ENCODE measurements at places on chromosomes 3 and 15.
A peak's percentile ranks its signal among the peaks of the same experiment; 100 is the strongest.

GRCh38 chr15:43538091-43538490 is 20.7 kb downstream of the MAP1A start:
- no peaks in the 10 kb centered on the region for H3K36me3 ChIP-seq
- H3K27me3 ChIP-seq = no peaks in the 10 kb centered on the region
- no peak overlapping the region for H3K4me3 ChIP-seq
- DNase-seq = no peak
- no peaks in the 10 kb centered on the region for H3K4me1 ChIP-seq

DNA sequence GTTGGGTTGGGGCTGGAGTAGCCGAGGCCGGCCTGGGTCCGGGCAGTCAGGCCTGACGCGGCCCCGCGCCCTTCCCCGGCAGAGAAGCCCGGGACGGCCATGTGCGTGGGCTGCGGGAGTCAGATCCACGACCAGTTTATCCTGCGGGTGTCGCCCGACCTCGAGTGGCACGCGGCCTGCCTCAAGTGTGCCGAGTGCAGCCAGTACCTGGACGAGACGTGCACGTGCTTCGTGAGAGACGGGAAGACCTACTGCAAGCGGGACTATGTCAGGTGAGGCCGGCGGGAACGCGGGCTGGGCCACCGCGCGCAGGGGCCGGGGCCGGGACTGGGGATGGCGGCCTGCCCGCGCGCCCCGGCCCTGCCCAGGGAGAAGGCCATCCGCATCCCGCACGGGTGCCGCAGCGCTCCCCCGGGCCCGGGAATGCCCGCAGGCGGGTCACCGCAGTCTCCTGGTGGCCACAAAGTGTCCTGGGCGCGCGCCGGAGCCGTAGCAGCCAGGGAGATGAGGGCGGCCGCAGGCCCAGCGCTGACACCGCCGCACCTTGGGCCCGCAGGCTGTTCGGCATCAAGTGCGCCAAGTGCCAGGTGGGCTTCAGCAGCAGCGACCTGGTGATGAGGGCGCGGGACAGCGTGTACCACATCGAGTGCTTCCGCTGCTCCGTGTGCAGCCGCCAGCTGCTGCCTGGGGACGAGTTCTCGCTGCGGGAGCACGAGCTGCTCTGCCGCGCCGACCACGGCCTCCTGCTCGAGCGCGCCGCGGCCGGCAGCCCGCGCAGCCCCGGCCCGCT is 1.3 kb downstream of the ISL2 start:
- no peaks in the 10 kb centered on the region for H3K4me1 ChIP-seq
- no peak overlapping the region for H3K27ac ChIP-seq
- H3K4me3 ChIP-seq = peak overlapping the region; percentile 51
- peaks cover 90% of the 10 kb centered on the region for H3K27me3 ChIP-seq
- DNase-seq = peak; percentile 78

DNA sequence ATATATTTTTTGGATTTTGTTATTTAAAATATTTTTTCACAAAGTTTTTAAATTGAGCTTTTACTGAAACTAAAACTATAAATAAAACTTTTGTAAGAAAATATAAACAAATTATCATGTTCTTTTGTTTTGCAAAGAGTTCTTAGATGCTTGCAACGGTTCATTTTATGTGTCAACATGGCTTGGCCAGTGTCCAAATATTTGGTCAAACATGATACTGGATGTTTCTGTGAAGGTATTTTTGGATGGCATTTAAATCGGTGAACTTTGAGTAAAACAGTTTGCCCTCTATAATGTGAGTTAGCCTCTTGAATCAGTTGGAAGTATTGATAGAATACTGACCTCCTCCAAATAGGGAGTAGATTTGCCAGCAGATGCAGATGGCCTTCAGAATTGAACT is 612.6 kb upstream of the NECTIN3 start:
- no peak for DNase-seq
- H3K4me1 ChIP-seq = no peaks in the 10 kb centered on the region
- H3K27me3 ChIP-seq = no peaks in the 10 kb centered on the region

DNA sequence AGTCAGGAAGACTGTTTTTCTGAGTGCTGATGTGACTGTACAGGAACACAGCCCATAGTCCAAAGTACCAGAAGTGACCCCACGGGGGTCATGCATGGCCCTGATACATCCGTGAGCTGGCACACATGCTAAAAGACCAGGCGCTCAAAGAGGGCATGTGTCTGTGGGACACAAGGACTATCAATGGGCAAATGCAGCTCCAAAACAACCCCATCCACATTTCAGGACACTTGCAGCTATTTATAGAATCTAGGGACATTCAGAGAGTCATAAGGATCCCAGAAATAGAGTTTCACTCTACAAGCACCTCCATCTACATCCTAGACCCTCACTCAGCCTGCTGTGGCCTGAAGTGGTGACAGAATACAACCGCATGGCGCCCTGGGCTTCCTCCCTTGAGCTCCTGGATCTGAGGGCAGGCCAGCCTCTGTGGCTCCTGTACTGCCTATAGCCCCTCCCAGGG is 17.0 kb downstream of the SLC25A20 start:
- no peak overlapping the region for H3K4me3 ChIP-seq
- no peak overlapping the region for H3K27ac ChIP-seq
- no peaks in the 10 kb centered on the region for H3K36me3 ChIP-seq
- DNase-seq = no peak
- no peaks in the 10 kb centered on the region for H3K4me1 ChIP-seq

DNA sequence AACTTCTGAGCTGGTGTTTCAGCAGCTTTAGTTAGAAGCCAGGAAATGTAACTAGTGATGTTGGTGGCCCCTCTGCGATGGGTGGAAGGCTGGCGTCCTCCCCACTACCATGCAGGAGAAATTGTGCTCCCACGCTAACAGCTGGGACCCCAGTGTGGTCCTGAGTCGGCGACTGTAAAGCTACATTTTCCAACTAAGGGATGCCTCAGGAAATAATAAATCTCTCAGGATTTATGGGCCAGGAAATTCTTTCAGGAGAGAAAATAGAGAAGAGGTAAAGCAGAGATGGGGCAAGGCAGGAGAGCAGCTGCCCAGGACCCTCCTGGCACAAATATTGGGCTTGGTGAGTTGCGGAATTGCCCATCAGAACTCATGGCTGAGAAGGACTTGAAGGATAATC is 186.9 kb downstream of the OPA1 start:
- peaks cover 15% of the 10 kb centered on the region for H3K4me1 ChIP-seq
- no peak overlapping the region for H3K27ac ChIP-seq
- no peak for DNase-seq
- H3K36me3 ChIP-seq = no peaks in the 10 kb centered on the region
- no peak overlapping the region for H3K4me3 ChIP-seq

GRCh38 chr15:27912283-27912682 is 186.8 kb downstream of the OCA2 start:
- no peaks in the 10 kb centered on the region for H3K36me3 ChIP-seq
- H3K27me3 ChIP-seq = no peaks in the 10 kb centered on the region
- no peaks in the 10 kb centered on the region for H3K4me1 ChIP-seq
- no peak overlapping the region for H3K27ac ChIP-seq
- H3K4me3 ChIP-seq = no peak overlapping the region
- no peak for DNase-seq

DNA sequence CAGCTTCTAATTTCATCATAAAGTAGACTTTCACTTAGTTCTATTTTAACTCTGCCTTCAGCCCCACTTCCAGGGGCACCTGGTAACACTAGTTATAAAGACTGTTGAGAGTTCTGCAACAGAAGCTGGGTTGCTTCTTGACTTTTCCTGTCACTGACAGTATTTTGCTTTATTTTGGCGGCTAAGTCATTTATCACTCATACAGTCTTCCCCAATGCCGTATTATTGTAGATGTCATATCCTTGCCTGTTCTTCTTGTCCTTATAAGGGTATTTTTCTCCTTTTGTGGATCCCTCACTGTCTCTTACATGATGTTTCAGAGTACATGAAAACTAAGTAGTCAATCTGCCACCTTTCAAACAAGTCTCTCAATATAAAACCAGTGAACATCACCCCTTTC is 369.0 kb upstream of the PPP2R3A start:
- DNase-seq = no peak
- no peaks in the 10 kb centered on the region for H3K27me3 ChIP-seq
- H3K4me1 ChIP-seq = no peaks in the 10 kb centered on the region
- no peak overlapping the region for H3K27ac ChIP-seq
- H3K36me3 ChIP-seq = no peaks in the 10 kb centered on the region

DNA sequence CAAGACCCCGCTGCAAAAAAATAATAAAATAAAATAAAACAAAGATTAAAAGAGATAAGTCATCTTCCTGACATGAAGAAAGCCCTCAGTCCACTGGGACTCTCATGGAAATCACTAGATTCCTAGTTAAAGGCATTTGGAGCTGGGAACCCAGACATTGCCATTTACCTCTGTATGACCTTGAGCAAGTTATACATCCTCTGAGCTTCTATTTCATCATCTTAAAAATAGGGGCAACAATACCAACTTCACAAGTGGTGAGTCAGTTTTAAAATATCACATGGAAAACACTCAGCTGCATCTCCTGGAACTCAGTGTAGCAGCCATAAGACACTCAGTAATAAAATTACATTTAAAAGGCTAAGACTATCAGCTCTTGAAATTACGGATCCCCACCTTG is 334.8 kb downstream of the ERC2 start:
- no peak for DNase-seq
- no peak overlapping the region for H3K4me3 ChIP-seq
- no peaks in the 10 kb centered on the region for H3K27me3 ChIP-seq
- no peak overlapping the region for H3K27ac ChIP-seq
- no peaks in the 10 kb centered on the region for H3K4me1 ChIP-seq
- H3K36me3 ChIP-seq = no peaks in the 10 kb centered on the region

DNA sequence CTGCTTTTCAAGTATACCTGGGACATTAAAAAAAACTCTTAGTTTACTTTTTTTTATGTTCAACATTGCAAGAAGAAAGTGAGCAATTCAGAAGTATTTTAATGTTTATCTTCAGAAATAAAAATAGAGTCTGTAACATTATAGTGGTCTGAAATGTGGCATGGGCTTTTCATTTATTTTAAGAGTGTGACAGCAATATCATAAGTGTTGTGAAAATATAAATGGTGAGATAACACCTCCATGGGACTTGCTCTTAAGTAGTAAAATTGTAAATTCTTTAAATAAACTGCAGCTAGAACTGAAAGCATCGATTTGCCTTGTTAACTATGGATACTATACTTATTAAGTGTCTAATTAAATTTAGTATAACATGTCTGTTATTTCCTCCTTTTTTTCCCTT is 48.8 kb upstream of the ZCWPW2 start:
- H3K4me3 ChIP-seq = no peak overlapping the region
- H3K4me1 ChIP-seq = no peaks in the 10 kb centered on the region
- H3K27me3 ChIP-seq = no peaks in the 10 kb centered on the region
- no peak for DNase-seq
- H3K36me3 ChIP-seq = no peaks in the 10 kb centered on the region

DNA sequence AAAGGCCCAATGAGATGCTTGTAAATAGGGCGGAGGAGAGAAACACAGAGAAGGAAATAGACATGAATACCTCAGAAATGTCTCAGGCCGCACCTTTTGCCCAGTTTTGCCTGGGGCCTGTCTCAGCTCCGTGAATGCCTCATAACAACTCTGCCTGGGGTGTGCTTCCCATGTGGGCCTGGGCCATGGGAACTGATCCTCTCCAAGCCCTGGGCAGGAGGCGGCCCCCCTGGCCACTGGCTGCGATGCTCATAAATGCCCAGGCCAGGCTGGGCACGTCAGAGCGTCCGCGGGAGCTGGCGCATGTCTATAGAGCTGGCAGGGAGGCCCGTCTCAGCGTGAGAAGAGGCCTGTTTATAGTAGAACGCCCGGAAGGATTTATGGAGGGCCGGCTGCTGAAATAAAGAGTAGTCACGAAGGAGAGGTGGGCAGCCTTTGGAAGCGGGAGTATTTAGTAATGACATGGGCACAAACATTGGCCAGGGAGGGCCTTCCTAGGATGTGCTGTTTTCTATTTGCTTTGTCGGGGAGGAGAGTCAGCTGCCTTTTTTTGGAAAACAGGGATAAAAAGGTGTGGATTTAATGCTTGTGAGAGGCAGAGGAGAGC is 85.9 kb upstream of the IGF1R start:
- H3K27ac ChIP-seq = no peak overlapping the region
- peaks cover 2% of the 10 kb centered on the region for H3K4me1 ChIP-seq
- DNase-seq = no peak
- H3K4me3 ChIP-seq = no peak overlapping the region
- H3K27me3 ChIP-seq = no peaks in the 10 kb centered on the region
- H3K36me3 ChIP-seq = no peaks in the 10 kb centered on the region

DNA sequence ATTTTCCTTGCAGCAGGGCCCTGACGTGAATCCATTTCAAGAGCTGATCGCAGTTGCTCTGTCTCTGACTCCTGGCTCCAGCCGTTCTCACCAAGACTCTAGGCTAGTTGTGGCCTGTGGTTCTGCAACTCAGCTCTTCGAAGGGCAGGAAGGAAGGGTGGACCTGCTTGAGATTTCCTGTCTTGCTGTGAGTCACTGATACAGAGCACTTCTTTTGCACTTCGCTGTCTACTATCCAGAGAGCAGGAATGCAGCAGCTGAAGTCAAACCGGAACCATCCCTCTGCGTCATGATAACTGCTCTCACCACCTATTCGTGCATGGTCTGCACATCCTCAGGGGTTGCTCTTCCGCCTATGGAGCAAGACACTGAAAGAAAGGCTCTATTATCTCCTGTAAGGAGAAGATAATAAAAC is 59.7 kb downstream of the RAP2B start:
- DNase-seq = no peak
- no peak overlapping the region for H3K27ac ChIP-seq
- no peak overlapping the region for H3K4me3 ChIP-seq
- H3K27me3 ChIP-seq = no peaks in the 10 kb centered on the region
- H3K36me3 ChIP-seq = no peaks in the 10 kb centered on the region
- no peaks in the 10 kb centered on the region for H3K4me1 ChIP-seq

DNA sequence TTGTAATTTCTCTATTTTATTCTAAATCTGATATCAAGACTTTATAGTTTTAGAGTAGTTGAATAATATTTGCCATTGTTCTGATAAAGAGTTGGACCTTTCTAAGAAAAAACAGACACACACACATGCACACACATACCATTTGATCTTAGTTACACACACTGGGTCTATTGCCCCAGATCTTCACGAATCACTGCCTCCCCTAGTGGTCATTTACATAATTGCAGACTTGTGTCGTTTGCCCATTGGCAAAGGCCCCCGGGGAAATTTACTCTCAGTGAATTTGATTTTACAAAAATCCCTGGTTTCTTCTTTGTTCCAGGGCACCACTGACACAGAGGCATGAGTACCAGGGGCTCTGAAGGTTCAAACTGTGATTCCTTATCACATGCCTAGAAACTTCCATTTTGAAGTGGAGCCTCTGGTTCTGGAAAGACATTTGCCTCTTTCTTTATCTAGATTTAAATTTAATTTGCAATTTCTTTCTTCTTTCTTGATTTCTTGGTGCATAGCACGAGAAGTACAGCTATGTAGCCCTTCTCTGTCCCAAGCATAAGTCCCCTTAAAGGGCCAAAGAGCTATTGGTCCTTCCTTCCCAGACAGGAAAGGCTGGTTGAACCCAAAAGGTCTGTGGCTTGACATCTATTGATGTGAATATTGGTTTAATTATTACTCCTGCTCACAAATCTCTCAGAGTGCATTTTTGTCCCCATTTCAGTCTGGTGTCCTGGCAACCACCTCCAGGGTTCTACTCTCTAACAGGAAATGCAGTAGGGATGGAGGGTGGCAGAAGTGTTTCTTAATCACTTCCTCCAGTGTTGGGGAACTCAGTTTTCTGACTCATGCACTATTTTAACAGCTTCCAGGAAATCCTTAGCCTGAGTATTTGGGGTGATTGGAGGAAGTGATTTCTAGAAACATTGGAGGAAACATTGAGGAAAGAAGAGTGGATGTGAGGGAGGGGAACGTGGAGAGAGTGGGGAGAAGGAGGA is 32.4 kb upstream of the SLC6A11 start:
- H3K36me3 ChIP-seq = no peaks in the 10 kb centered on the region
- DNase-seq = peak; percentile 5
- H3K4me1 ChIP-seq = no peaks in the 10 kb centered on the region
- no peak overlapping the region for H3K4me3 ChIP-seq
